ENCODE measurements at places on chromosomes 11 and 22. TPM values are rescaled to one million over a fixed set of nuclear protein-coding genes. Genes with fewer than 3 reads are reported as not detected.

MRGPRX3 gene
- total RNA-seq, result not detected

GRCh38 chr11:10373340-10373739 lies 68.5 kb downstream of the ADM start:
- DNase-seq, result no peak

MGAT3 gene
- total RNA-seq, result 38.5 TPM

C11orf97 gene
- total RNA-seq, result not detected

VWA5A gene
- 0.77 TPM for total RNA-seq

GGT1 gene
- 13.9 TPM for total RNA-seq

POTEH gene
- total RNA-seq, result 0.82 TPM

- no peak for DNase-seq
Observed at GRCh38 chr11:104609311-104610085, 288.8 kb downstream of the CASP12 start.

- no peak for DNase-seq
Observed at GRCh38 chr11:86660736-86661135, 11.7 kb downstream of the ME3 start.

ADAMTS15 gene
- total RNA-seq, result not detected

GRCh38 chr11:133163463-133164419 lies 368.6 kb downstream of the OPCML start:
- DNase-seq, result peak; percentile 8

DNA sequence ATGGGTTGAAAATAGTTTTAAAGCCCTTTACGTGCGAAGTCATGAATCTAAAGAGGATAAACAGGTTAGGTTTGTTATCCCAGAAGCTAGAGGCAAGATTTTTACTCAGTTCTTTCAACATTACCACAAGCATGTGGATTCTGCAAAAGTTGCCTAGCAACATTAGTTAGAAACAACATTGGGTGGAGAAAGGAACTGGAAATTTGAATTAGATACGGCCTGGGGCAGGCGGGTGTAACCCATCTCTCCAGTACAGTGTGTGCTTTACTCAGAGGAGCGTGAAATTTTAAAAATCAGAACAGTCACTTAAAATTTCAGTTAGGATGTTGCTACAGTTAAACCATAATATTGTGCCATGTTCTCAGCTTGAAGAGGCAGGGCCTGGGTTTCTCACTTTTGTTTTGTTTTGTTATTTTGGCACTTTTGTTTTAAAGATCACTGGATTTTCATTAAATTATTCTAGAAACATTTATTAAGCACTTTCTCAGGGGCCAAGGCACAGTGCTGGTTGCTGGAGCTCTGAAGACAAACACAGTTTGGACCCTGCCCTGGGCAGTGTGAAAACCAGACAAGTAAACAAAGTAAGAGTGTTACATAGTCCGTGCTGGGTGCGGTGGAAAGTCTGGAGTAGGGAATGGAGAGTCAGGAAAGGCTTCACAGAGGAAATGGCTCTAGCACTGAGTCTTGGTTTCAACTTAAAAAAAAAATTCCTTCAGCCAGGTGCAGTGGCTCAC lies 4.4 kb upstream of the WEE1 start:
- DNase-seq, result no peak

All from GM12878 (cell line).